ENCODE measurements at places on chromosomes 13 and 19. TPM values are rescaled to one million over a fixed set of nuclear protein-coding genes. Genes with fewer than 3 reads are reported as not detected.

The OVOL3 gene
- not detected for total RNA-seq

The CGB5 gene
- total RNA-seq: not detected

The SLC15A1 gene
- 2.6 TPM for total RNA-seq

The UBE2L5 gene
- total RNA-seq: 0.15 TPM

The NLRP11 gene
- total RNA-seq: 0.86 TPM

The ERFL gene
- 0.79 TPM for total RNA-seq

The ZNF460 gene
- 43.1 TPM for total RNA-seq

The ZNF426 gene
- 1.7 TPM for total RNA-seq

The CEACAM4 gene
- not detected for total RNA-seq

The CGB3 gene
- not detected for total RNA-seq

The RASL11A gene
- total RNA-seq: 5.0 TPM

The ISYNA1 gene
- 365 TPM for total RNA-seq

The PODNL1 gene
- total RNA-seq: 0.71 TPM

The KLF12 gene
- total RNA-seq: 7.8 TPM

The CALR3 gene
- not detected for total RNA-seq

The ZNF613 gene
- total RNA-seq: 2.2 TPM
